ENCODE measurements at places on chromosomes 7 and 10. TPM values are rescaled to one million over a fixed set of nuclear protein-coding genes. Genes with fewer than 3 reads are reported as not detected.

- no peak overlapping the region for H3K27ac ChIP-seq
- H3K36me3 ChIP-seq, result no peaks in the 10 kb centered on the region
- no peaks in the 10 kb centered on the region for H3K27me3 ChIP-seq
- peak; percentile 30 for DNase-seq
Measured at GRCh38 chr10:1183033-1183396, 126.8 kb downstream of the WDR37 start.

GRCh38 chr7:116354546-116355423 lies 144.4 kb downstream of the TES start:
- H3K4me1 ChIP-seq, result peaks cover 36% of the 10 kb centered on the region
- DNase-seq, result peak; percentile 86
- peak overlapping the region; percentile 94 for H3K27ac ChIP-seq
- H3K27me3 ChIP-seq, result no peaks in the 10 kb centered on the region

DNA sequence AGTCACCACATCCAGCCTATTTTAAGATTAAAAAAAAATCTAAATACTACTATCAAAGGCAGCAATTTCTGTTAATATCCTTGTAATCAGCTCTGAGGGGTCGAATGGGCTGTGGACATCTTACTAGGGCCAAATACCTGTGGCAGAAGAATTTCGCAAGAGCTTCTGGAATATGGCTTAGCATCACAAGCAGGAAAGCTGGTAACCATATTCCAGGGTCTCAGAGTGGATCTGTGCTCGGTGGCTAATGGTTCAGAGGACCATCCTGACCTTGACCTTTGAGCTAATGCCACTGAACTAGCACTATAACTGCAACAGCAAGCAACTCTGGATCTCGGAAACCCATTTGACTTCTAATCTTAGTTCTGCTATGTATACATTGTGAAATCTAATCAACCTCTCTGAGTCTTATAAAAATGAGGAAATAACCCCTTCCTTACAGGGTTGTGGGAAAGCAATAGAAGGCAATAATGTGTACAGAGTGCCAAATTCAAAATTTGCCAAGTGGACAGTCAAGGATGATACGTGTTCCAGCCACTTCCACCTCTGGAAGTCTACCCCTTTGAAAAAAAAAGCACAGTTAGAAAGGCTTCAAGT lies 65.5 kb downstream of the CYP26A1 start:
- no peaks in the 10 kb centered on the region for H3K4me1 ChIP-seq
- H3K36me3 ChIP-seq, result no peaks in the 10 kb centered on the region
- DNase-seq, result no peak

The CDC14C gene
- 0.23 TPM for total RNA-seq

GRCh38 chr10:124001391-124002148 lies 91.8 kb downstream of the CHST15 start:
- no peak overlapping the region for H3K4me3 ChIP-seq
- no peaks in the 10 kb centered on the region for H3K27me3 ChIP-seq
- no peak for DNase-seq
- no peaks in the 10 kb centered on the region for H3K36me3 ChIP-seq
- no peaks in the 10 kb centered on the region for H3K4me1 ChIP-seq
- H3K27ac ChIP-seq, result no peak overlapping the region

The NACAD gene
- total RNA-seq, result 1.4 TPM

GRCh38 chr10:24541239-24541753 lies 182.4 kb downstream of the ARHGAP21 start:
- peak; percentile 57 for DNase-seq
- H3K4me1 ChIP-seq, result peaks cover 6% of the 10 kb centered on the region
- H3K27ac ChIP-seq, result peak overlapping the region; percentile 69
- H3K27me3 ChIP-seq, result no peaks in the 10 kb centered on the region
- no peak overlapping the region for H3K4me3 ChIP-seq
- peaks cover 2% of the 10 kb centered on the region for H3K36me3 ChIP-seq

GRCh38 chr7:362402-363096 lies 72.6 kb downstream of the FOXL3 start:
- H3K27ac ChIP-seq, result peak overlapping the region; percentile 13
- H3K36me3 ChIP-seq, result no peaks in the 10 kb centered on the region
- DNase-seq, result no peak
- no peak overlapping the region for H3K4me3 ChIP-seq

GRCh38 chr7:85287106-85287825 lies 100.4 kb upstream of the SEMA3D start:
- H3K36me3 ChIP-seq, result no peaks in the 10 kb centered on the region
- peak; percentile 6 for DNase-seq
- peaks cover 5% of the 10 kb centered on the region for H3K4me1 ChIP-seq
- H3K4me3 ChIP-seq, result no peak overlapping the region
- H3K27ac ChIP-seq, result no peak overlapping the region

- H3K4me3 ChIP-seq, result no peak overlapping the region
- no peak for DNase-seq
- H3K36me3 ChIP-seq, result no peaks in the 10 kb centered on the region
Measured at GRCh38 chr10:119198438-119198837, 8.9 kb upstream of the GRK5 start.
